ENCODE measurements at places on chromosomes 2 and 18.

GRCh38 chr2:111091811-111092211 lies 28.9 kb upstream of the BCL2L11 start:
- no peak for DNase-seq

- DNase-seq = no peak
Observed at GRCh38 chr18:61248589-61248988, 84.6 kb upstream of the CDH20 start.

DNA sequence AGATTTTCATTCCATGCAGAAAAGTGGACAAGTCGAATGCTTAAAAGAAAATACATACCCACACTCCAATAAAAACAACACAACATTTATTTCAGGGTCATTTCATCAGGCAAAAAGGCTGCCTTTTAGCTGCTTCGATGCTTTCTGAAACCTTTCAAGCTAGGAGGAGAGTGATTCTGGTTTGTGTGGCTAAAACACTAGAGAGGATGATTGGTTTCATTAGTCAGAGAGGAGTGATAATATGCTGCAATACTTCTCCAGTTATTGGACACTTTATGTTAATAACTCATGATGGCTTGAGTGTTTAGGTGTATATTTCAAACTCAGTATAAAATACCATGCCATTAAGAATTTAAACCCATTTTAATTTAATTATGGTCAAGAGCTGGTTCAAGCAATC lies 614.0 kb downstream of the SLC4A3 start:
- DNase-seq = no peak

GRCh38 chr2:8565399-8566154 lies 116.3 kb upstream of the ID2 start:
- no peak for DNase-seq

GRCh38 chr2:198297350-198297749 lies 493.0 kb downstream of the PLCL1 start:
- DNase-seq = no peak

GRCh38 chr2:210360412-210360811 lies 45.4 kb upstream of the MYL1 start:
- DNase-seq = no peak

DNA sequence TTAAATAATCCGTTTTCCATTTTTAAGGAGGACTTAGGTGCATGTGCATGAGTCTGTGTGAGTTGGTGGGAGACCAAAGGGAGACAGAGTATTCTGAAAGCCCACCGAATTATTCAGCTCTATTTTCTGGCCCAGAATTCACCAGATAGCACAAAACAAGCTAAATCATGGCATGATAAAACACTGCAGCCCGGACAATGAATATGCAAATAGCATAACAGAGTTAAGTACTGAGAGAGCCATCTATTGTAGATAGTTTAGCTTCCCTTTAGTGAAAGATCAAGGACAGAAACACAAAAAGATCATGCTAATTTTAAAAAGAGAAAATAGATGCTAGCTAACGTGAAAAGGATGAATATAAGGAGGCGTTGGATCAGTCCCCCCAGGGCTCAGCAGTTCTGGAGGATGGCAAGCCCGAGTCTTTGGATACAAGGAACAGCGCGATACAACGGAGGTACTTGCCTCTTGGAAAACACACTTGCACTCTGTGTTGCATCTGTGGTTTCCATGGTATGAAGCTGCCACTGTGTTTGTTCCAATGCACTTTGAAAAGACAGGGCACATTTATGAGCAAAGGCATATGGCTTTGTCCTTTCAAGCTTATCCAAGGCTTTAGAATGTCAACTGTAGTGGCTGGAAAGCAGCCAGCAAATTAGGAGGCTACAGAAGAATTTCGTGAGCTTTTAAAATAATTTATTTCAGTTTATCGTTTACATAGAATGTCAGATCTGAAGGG lies 119.9 kb downstream of the LYPD1 start:
- no peak for DNase-seq

DNA sequence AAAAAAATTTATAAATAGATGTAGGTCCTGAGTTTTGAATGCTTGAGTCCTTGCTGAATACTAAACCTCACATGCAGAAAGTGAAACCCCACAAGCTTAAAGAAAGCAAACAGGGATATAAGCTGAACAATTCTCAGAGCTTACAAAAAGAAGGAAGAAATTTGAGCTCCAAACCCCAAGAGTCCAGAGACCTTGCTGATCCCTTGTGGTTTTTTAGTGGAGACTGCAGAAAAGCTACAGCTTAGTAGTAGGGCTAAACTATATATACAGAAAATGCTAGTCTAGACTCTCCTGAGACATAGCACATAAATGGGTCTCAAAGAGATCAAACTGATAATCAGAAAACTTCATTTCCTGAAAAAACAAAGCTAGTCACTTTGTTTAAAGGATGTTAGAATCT lies 1548.1 kb upstream of the ZEB2 start:
- DNase-seq = no peak

GRCh38 chr2:50859110-50859509 lies 172.8 kb downstream of the NRXN1 start:
- DNase-seq = no peak

- no peak for DNase-seq
Observed at GRCh38 chr18:78001811-78002210, 752.2 kb downstream of the GALR1 start.

- no peak for DNase-seq
Observed at GRCh38 chr2:205834796-205835195, 152.5 kb downstream of the NRP2 start.

GRCh38 chr2:212797484-212798205 lies 259.0 kb upstream of the ERBB4 start:
- no peak for DNase-seq

GRCh38 chr2:233705911-233706506 lies 6.7 kb upstream of the UGT1A5 start:
- no peak for DNase-seq

GRCh38 chr2:33482518-33482917 lies 6.1 kb downstream of the RASGRP3 start:
- DNase-seq = no peak
